PC-3 (cell line): ENCODE measurements at places on chromosomes 7 and 10.

GRCh38 chr10:3534433-3534832, 250.6 kb downstream of the KLF6 start:
- no peaks in the 10 kb centered on the region for H3K27me3 ChIP-seq
- H3K4me1 ChIP-seq, result peaks cover 57% of the 10 kb centered on the region
- no peak overlapping the region for H3K4me3 ChIP-seq
- DNase-seq, result no peak
- no peaks in the 10 kb centered on the region for H3K36me3 ChIP-seq

- peaks cover 41% of the 10 kb centered on the region for H3K4me1 ChIP-seq
- peak overlapping the region; percentile 97 for H3K27ac ChIP-seq
- H3K4me3 ChIP-seq, result peak overlapping the region; percentile 91
- H3K27me3 ChIP-seq, result no peaks in the 10 kb centered on the region
- no peaks in the 10 kb centered on the region for H3K36me3 ChIP-seq
Measured at GRCh38 chr7:27189295-27189996, 4.4 kb upstream of the HOXA11 start.

DNA sequence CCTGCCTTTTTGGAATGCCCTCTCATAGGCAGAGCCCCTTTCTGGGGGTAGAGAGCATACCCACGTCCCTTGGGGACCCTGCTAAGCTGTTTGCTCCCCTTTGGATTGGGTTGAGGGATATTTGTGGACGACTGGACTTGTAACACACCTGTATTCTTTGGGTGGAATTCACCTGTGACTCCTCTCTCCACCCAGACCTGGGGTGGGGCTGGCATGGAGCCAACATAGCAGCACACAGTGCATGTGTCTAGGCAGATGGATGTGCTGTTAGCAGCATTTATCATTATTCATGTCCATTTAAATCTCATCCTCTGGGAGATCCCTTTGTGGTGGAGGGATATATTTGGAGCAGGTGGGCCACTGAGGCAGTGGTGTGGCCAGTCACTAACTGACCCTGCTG, 51.0 kb downstream of the CDH23 start:
- no peaks in the 10 kb centered on the region for H3K4me1 ChIP-seq
- DNase-seq, result no peak
- H3K27me3 ChIP-seq, result no peaks in the 10 kb centered on the region
- H3K36me3 ChIP-seq, result no peaks in the 10 kb centered on the region

GRCh38 chr10:131186547-131187253, 124.8 kb downstream of the TCERG1L start:
- no peak overlapping the region for H3K27ac ChIP-seq
- H3K36me3 ChIP-seq, result no peaks in the 10 kb centered on the region
- no peak for DNase-seq
- H3K4me1 ChIP-seq, result no peaks in the 10 kb centered on the region
- H3K27me3 ChIP-seq, result no peaks in the 10 kb centered on the region

GRCh38 chr7:116540743-116541142, 15.9 kb downstream of the CAV1 start:
- peaks cover 78% of the 10 kb centered on the region for H3K36me3 ChIP-seq
- H3K27ac ChIP-seq, result peak overlapping the region; percentile 44
- H3K27me3 ChIP-seq, result no peaks in the 10 kb centered on the region
- peaks cover 42% of the 10 kb centered on the region for H3K4me1 ChIP-seq

GRCh38 chr7:100148559-100149328, at the start of gene LAMTOR4:
TSS of gene LAMTOR4 (plus strand) at chr7:100148918. CDS start at chr7:100148973, 55 bp downstream.
- 0 out of 2 replicates have a peak within 1 kb of the TSS, but pooled peaks have one; percentile 3 for H3K27ac ChIP-seq
- peak within 1 kb of the TSS; percentile 88 for H3K4me3 ChIP-seq
- peak; percentile 98 for DNase-seq
- no peaks in the 10 kb centered on the region for H3K27me3 ChIP-seq

- H3K4me1 ChIP-seq, result peaks cover 39% of the 10 kb centered on the region
- H3K27me3 ChIP-seq, result no peaks in the 10 kb centered on the region
- no peaks in the 10 kb centered on the region for H3K36me3 ChIP-seq
- H3K4me3 ChIP-seq, result no peak overlapping the region
Measured at GRCh38 chr10:46526682-46527038, 29.8 kb downstream of the GPRIN2 start.
